ENCODE measurements at places on chromosomes 13 and 19. TPM values are rescaled to one million over a fixed set of nuclear protein-coding genes. Genes with fewer than 3 reads are reported as not detected.

GRCh38 chr13:80160110-80160509, 180.8 kb downstream of the SPRY2 start:
- DNase-seq, result no peak

Gene ALOX5AP
- polyA plus RNA-seq, result 7.2 TPM

DNA sequence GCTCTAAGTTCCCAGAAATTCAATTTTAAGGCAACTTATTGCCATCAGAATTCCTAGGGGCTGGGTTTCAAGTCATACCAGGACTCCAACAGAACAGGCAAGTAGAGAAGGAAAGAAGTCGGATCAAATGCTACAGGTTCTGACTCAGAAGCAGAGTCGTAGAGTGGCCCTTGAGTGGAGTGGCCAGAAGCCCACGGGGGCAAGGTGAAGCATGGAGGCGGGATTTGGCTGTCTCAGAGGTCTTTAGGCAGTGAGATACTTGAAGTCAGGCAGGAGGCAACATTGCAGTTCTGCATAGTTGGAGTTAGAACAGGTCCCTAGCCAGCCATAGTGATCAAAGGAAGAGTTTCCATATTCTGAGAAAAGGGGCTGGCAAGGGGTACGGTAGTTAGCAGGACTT, 111.6 kb downstream of the NHLRC3 start:
- DNase-seq, result no peak

Gene CABP5
- not detected for polyA plus RNA-seq

Gene MYH14
- polyA plus RNA-seq, result 40.2 TPM

Gene ZNF555
- 10.1 TPM for polyA plus RNA-seq

GRCh38 chr13:21934284-21934683, 263.4 kb downstream of the FGF9 start:
- DNase-seq, result no peak

Gene DAND5
- not detected for polyA plus RNA-seq

DNA sequence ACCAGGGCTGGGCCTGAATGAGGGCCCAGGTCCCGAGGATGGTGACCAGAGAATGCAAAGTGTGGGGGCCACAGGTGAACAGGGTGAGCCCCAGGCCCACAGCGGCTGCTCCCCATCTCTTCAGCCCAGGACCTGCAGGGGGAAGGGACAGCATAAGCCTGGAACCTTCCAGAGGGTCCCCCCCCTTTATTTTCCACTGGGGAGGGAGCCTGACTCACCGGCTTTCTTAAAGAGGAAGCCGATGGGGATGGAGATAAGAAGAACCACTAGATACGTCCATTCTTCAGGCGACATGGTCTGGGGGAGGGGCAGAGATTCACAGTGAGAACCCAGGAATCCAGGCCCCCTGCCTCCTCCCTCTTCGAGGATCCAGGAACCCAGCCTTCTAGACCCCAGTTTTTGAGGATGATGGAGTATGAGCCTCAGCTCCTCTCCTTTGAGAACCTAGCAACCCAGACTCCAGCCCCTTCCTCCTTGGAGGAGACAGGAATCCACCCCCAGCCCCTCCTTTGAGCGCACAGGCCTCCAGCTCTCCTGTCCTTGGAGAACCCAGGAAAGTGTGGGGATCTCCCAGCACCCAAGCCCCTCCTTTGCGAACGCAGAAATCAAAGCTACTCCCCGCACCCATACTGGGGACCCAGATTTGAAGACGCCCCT, 1.0 kb downstream of the MBOAT7 start:
- peak; percentile 50 for DNase-seq

DNA sequence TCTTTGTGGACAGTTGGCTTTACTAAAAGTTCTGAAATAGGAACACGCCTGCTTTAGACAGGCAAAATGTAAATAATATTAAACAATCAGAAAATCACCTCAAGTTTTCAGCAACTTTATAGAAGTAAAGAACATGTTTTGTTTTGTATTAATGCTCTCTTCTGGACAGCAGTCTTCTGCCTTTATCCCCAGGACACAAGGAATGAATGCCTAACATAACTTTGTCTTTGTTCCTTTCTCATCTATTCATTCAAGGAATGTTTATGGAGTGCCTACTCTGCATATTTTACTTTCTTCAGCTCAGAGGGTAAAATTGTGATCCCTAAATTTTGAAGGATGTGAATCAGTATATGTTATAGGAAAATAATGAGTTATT, 325.4 kb downstream of the FOXO1 start:
- no peak for DNase-seq

GRCh38 chr19:55080121-55080967, 4.7 kb downstream of the EPS8L1 start:
- DNase-seq, result peak; percentile 49

Gene FFAR1
- polyA plus RNA-seq, result not detected

Gene ADGRE2
- polyA plus RNA-seq, result 0.36 TPM

Gene DACH1
- polyA plus RNA-seq, result 11.7 TPM

Gene GPR183
- 3.0 TPM for polyA plus RNA-seq

DNA sequence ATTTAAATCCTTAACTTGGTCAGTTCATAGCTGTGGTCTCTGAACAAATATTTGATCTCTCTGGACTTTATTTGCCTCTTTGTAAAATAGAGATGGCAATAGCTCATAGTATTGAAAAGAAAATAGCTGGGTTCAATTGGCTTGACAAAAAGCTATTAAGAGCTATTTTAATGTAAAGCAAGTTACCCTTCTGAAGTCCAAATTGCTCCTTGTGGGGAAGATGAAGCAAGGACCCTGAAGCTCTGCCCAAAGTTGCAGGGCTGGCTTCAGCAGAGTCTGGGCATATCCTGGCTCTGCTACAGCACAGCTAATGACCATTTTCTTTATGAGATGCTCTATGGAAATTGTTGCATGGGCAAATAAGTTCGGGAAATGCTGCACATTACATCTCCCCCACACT, 484.5 kb downstream of the TDRD3 start:
- DNase-seq, result no peak

- DNase-seq, result peak; percentile 60
Observed at GRCh38 chr19:34963573-34964406, at the start of gene ZNF792. Gene ZNF792 (minus strand): TSS chr19:34964229. CDS start chr19:34963662, 567 bp downstream.

- no peak for DNase-seq
Observed at GRCh38 chr13:68369739-68370138, 1139.6 kb upstream of the PCDH9 start.

Gene TTC9B
- polyA plus RNA-seq, result not detected

Gene PABPC3
- polyA plus RNA-seq, result 0.71 TPM

Gene ZNF560
- polyA plus RNA-seq, result 0.27 TPM

- peak; percentile 76 for DNase-seq
Observed at GRCh38 chr19:7705387-7706187, 3.7 kb upstream of the FCER2 start.

- peak; percentile 53 for DNase-seq
Observed at GRCh38 chr19:40387155-40387554, 2.8 kb downstream of the HIPK4 start.

DNA sequence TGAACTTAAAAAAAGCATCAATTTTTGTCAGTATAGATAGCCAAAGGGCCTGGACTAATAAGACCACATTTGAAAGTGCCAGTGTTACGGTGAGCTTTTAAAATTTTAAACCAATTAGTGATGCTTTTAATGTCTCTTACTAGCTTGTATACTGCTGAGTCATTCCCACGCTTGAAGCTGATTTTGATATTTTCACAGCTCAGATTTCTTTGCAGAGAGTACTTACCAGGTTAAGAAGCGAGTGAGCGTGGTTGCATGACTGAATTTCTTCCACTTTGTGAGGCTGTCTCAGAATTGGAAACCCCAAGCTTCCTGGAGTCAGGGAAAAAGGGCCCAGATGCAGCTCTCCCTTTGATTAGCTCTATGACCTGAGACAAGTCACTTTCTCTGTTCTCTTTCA, 74.5 kb upstream of the NBEA start:
- no peak for DNase-seq

GRCh38 chr19:2227415-2228156, 8.5 kb downstream of the PLEKHJ1 start:
- no peak for DNase-seq

Gene RUBCNL
- 2.2 TPM for polyA plus RNA-seq

Gene CCNA1
- polyA plus RNA-seq, result 0.85 TPM

DNA sequence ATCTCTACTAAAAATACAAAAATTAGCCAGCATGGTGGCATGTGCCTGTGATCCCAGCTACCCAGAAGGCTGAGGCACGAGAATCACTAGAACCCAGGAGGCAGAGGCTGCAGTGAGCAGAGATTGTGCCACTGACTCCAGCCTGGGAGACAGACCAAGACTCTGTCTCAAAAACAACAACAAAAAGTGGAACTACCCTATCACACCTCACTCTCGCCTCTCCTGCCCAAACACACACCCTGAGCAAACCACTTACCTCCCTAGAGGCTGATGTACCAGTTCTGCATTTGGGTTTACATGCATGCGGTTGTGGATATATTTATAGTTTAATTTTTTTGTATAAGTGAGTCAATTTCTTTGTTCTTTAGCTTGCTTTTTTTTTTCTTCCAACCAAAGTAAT, 7.7 kb upstream of the PTOV1 start:
- no peak for DNase-seq

- DNase-seq, result peak; percentile 81
Observed at GRCh38 chr13:96771486-96772367, 222.5 kb downstream of the OXGR1 start.

GRCh38 chr13:73058432-73058735, 421 bp upstream of the KLF5 start:
- DNase-seq, result no peak

DNA sequence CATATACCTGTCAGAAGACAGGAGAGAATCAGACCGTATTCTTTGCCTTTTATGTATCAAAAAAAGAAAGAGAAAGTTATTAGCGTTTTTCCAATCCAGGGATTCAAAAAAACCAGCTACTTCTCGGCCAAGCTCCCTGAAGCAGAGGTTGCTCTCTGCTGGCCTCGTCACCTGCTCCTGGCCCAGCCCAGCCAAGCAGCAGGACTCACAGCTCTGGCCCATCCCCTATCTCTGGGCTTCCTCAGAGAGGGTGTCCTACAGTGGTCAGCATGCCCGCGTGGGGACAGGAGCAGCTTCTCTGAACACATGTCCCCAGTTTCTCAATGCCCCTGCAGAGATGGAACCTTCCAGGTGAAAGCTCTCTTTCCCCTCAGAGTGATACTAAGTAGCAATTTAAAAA, 209.0 kb downstream of the URI1 start:
- no peak for DNase-seq

DNA sequence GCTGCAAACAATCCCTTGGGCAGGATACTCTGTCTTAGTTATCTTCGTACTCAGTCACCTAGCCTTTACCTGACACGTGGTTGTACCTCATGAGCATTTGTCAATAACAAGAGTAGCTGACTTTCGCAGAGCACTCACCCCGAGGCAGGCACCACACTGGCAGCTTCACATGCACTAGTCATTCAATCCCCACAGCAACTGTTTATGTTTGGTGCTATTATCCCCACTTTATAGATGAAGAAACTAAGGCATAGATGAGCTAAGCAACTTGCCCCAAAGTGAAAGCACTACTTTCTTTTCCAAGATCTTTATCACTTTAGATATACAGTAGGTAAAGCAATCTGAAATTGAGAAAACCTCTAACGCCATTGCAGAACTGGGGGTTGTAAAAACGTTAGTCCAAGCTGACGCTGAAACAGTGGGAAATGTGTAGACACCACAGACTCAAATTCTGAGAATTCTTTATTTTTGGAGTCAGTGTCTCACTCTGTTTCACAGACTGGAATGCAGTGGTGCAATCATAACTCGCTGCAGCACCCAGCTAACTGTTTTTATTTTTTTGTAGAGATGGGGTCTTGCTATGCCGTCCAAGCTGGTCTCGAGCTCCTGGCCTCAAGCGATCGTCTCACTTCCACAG, 446.0 kb downstream of the FOXO1 start:
- no peak for DNase-seq

- no peak for DNase-seq
Observed at GRCh38 chr19:55655648-55656040, 809 bp downstream of the U2AF2 start.

DNA sequence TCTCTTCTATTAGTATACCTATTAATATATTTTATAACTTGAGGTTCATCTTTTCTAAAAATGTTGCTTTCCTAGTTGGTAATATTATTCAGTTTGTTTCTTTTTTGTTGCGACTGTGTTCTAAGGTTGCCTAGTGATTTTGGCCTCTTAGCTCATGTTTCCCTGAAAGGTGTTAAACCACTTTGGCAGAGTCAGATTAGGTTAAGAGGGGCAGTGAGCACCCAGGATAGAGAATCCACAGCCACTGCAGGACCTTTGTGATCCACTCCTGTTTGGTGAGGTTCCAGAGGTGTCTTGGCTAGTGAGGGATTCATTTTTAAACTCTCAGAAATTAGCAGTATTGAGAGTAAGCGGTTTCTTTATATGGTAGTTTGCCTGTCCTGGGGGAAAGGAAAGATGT, 14.9 kb upstream of the GPR18 start:
- DNase-seq, result no peak

DNA sequence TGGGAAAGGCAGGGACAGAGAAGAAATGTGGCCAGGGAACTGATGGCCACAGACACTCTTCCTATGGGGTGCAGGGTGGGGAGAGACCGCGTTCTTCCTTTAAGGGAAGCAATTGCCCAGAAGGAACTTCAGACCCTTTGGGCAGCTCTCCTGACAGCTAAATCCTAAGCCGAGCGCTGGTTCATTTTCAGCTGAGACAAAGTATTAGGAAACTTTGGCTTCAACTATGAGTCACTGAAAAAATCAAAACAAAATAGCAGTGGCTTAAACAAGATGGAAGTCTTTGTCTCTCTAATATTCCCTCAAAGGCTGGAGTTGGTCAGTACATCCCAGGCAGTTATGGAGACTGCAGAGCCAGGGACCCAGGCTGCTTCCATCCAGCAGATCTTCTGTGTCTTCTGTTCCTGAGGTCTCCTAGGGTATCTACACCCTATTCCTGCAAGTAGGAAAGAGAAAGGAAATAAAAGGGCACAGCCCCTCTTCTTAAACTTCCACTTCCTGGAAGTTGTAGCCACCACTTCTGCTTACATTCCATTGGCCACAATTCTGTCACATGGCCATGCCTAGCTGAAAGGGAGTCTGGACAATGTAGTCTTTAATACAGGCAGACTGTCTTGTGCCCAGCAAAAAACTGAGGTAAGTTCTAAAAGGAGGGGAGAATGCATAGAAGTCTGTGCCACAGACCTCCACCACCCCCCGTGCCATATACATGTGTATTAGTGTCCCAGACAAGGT, 163.5 kb downstream of the KATNAL1 start:
- DNase-seq, result no peak

DNA sequence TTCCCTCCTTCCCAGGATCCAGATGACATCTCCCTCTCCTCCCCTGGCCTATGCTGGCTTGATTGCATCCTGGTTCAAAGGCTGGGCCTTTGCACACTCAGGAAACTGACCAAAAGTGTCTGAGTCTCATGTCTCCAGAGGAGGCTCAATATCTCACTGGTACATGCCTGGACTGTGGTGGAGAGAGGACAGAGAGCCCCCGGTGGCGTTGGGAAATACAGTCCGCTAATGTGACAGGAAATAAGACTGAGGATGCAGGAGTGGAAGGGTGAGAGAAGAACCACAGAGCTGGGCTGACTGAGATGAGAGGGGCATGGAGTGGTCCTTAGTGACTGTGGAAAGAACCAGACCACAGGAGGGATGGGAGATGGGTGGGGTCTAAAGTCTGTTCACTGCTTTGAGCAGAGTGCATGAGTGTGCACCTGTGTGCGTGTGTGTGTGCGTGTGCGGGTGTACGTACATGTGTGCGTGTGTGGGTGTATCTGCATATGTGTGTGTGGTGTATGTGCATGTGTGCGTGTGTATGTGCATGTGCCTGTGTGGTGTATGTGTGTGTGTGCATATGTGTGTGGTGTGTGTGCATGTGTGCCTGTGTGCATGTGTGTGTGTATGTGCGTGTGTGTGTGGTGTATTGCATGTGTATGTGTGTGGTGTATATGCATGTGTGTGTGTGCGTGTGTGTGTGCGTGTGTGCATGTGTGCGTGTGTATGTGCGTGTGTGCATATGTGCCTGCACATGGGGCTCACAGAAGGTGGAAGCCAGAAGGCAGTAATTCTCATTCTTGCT, 1.9 kb downstream of the SIGLEC5 start:
- DNase-seq, result no peak

- no peak for DNase-seq
Observed at GRCh38 chr19:53847555-53847954, 20.1 kb upstream of the MYADM start.

All from muscle of leg (tissue), 16 donors.